ENCODE measurements at places on chromosomes 4 and X. TPM values are rescaled to one million over a fixed set of nuclear protein-coding genes. Genes with fewer than 3 reads are reported as not detected.

DNA sequence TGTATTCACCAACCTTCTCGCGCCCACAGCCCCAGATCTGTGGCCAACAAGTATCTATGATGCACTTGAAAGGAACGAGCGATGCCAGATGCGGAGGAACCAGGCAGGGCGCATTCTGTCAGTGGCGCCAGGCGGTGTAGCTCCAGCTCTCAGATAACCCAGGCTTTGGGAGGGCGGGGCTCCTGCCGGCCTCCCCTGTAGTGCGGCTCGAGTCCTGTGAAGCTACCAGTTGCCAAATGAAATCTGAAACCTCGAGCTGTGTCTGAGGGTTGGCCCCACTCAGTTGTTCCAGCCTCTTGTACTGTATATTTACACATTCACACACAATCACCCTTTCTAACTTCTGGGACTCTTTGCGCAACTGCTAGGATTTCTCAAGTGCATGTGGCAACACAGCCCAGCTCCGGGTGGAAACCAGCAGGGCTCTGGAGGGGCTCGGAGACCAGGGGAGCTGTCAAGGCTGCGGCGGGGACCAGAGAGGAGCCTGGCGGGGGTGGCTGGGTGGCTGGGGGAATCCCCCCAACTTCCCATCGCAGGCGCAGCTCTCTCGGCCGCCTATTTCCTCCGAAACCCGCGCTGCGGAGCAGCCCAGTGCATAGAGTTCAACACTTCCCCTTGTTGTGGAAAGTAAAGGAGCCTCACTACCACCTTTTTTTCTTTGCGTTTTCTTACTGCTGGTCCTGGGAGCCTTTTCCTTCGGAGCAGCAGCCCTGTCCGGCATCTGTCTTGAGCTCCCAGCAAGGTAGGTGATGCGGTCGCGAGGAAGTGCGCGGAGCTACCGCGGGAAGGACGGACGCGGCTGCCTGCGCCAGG is at the start of gene ARHGAP24:
TSS of gene ARHGAP24 (plus strand) at position 333 of the 813 bp plus-strand sequence.
- no peaks in the 10 kb centered on the region for H3K27me3 ChIP-seq
- H3K36me3 ChIP-seq = no peaks in the 10 kb centered on the region
- no peak for DNase-seq
- peak within 1 kb of the TSS; percentile 83 for H3K4me3 ChIP-seq
- H3K27ac ChIP-seq = peak within 1 kb of the TSS; percentile 98

GRCh38 chr4:123452616-123453015 is 56.0 kb downstream of the SPRY1 start:
- H3K4me3 ChIP-seq = no peak overlapping the region
- H3K4me1 ChIP-seq = peaks cover 25% of the 10 kb centered on the region
- no peaks in the 10 kb centered on the region for H3K27me3 ChIP-seq

DNA sequence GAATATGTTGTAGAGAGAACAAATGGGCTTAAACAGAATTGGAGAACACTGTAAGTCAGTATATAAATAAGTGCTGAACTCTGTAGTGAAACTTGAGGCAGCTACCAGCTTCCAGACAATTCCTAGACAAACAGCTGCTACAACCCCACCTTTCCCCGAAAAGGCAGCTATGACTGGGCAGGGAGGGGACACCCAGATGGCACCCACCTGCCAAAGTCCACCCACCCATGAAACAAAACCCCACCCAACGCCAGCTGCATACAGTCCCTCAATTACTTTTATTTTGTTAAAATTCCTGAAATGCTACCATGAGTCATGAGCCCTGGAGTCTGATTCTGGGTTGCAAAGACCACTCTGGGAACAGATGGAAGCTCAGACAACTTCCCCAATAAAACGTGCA is 24.4 kb downstream of the RELL1 start:
- no peaks in the 10 kb centered on the region for H3K36me3 ChIP-seq
- DNase-seq = no peak
- H3K4me1 ChIP-seq = peaks cover 56% of the 10 kb centered on the region
- H3K27ac ChIP-seq = peak overlapping the region; percentile 63

DNA sequence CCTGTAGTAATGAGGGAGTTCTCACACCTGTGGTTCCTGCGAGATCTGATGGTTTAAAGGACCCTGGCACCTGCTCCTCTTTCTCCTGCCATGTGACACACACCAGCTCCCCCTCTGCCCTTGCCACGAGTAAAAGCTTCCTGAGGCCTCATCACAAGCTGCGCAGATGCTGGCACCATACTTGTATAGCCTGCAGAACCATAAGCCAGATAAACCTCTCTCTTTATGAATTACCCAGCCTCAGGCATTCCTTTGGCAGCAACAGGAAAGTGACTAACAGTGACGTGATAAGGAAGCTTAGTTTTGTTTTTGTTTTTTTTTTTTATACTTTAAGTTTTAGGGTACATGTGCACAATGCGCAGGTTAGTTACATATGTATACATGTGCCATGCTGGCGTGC is 130.9 kb downstream of the AFAP1 start:
- H3K27me3 ChIP-seq = no peaks in the 10 kb centered on the region
- H3K27ac ChIP-seq = peak overlapping the region; percentile 41
- H3K4me1 ChIP-seq = peaks cover 50% of the 10 kb centered on the region
- H3K4me3 ChIP-seq = no peak overlapping the region
- DNase-seq = no peak
- H3K36me3 ChIP-seq = peaks cover 11% of the 10 kb centered on the region

GRCh38 chr4:129218360-129218759 is 122.4 kb downstream of the C4orf33 start:
- H3K27ac ChIP-seq = no peak overlapping the region
- no peak for DNase-seq

DNA sequence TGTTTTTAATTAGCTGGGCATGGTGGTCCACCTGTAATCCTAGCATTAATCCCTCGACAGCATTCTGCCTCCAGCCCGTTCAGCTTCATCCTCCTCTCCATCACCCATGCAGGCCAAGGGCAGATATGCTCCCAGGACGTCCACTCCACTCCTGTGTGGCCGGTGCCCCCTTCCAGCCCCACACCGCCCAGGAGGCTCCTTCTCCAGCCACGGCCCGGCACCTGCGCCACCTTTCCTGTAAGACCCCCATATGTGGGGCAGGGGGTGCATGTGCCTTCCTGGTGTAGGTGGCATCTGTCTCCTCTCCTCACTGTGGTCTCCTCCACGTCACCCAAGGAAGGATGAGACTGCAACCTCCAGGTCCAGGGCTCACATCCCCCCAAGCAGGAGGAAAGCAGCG is 57.0 kb upstream of the MXD4 start:
- DNase-seq = no peak
- H3K4me3 ChIP-seq = no peak overlapping the region
- H3K27me3 ChIP-seq = no peaks in the 10 kb centered on the region
- no peaks in the 10 kb centered on the region for H3K4me1 ChIP-seq
- H3K27ac ChIP-seq = no peak overlapping the region

DNA sequence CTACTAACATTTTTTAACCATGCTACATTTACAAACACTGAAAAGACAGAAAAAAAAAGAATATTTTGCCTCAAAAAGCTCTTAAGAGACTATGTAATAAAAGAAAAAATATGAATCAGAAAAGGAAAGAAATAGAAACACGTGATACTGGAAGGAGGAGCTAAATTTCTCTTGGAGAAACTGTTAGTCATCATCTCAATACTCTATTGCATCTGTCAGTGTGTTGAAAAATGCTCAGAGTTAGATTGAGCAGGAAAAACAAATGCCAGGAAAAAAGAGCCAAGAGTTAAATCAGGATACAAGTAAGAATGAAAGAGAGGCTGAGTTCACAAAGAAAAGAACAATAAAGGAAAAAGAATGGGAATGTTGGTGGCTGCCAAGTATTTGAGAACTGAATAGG is 2.6 kb downstream of the RAB28 start:
- H3K4me1 ChIP-seq = peaks cover 7% of the 10 kb centered on the region
- H3K27me3 ChIP-seq = no peaks in the 10 kb centered on the region
- H3K4me3 ChIP-seq = no peak overlapping the region
- H3K36me3 ChIP-seq = no peaks in the 10 kb centered on the region
- DNase-seq = no peak
- H3K27ac ChIP-seq = no peak overlapping the region

GLRA2 gene
- total RNA-seq = not detected

FGFBP2 gene
- 0.33 TPM for total RNA-seq

TKTL2 gene
- total RNA-seq = not detected

GPRASP1 gene
- 5.0 TPM for total RNA-seq

KLHL4 gene
- 27.6 TPM for total RNA-seq

FATE1 gene
- total RNA-seq = not detected

PSAPL1 gene
- not detected for total RNA-seq
